Right renal cortex interstitium (tissue), 3 donors: ENCODE measurements at places on chromosomes 6 and 20.

DNA sequence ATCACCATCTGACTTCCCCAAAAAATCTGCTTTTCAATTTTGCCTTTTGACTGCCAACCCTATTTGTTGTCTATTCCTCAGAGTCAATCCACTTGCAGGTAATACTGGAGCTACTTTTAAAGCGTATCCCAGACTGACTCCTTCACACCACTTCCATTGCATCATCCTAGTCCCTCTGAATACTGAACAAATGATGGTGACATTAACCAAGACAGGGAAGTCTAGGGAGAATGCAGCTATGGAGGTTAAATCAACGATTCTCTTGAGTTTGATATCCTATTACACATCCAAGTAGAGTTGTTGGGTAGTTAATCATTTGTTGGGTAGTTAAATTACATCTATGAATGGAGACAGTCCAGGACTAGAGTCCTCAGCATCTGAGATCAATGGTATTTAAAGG lies 2.0 kb downstream of the OGFRL1 start:
- no peak for DNase-seq

DNA sequence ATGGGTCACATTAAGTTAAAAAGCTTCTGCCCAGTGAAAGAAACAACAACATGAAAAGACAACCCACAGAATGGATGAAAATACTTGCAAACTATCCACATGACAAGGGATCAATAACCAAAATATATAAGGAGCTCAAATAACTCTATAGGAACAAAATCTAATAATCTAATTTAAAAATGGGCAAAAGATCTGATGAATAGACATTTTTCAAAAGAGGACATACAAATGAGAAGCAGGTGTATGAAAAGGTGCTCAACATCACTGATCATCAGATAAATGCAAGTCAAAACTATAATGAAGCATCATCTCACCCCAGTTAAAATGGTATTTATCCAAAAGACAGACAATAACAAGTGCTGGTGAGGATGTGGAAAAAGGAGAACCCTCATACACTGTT lies 21.0 kb upstream of the ELMO2 start:
- no peak for DNase-seq

DNA sequence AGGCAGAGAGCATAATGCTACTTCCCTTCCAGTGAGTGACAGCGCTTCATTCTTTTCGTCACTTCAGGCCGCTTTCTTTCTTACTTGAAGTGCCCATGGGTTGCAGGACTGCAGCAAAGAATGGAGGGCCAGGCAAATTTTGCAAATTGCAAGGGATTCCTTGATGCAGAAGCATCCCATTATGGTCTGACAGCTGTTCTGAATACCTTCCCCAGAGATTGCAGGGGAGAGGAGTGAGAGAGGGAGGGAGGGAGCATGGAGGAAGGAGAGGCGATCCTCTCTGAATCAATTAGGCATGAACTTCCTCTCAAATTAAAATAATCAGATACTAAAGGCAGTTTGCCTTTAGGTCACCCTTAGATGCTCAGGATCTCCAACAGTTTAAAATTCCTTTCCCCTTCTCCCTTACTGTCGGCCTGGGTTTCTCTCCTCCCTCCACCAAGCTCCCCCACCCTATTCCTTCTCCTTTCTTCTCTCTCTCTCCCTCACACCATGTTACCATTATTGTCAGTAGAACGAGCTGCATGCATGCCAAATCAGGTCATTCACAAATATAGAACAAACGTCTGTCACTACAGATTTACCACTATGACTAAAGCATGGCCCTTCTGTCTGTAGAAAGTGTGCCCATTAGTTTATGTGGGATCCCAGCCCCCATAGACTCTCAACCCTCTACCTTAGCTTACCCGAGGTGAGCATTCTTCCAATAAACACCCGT lies 289.2 kb downstream of the CD83 start:
- no peak for DNase-seq

- peak; percentile 79 for DNase-seq
Observed at GRCh38 chr6:27138837-27139755, 108.4 kb upstream of the PRSS16 start.

GRCh38 chr6:55953335-55953734 lies 77.9 kb upstream of the BMP5 start:
- DNase-seq: no peak

GRCh38 chr6:131688286-131688685 lies 12.9 kb downstream of the OR2A4 start:
- no peak for DNase-seq

- no peak for DNase-seq
Observed at GRCh38 chr20:971346-971745, 30.8 kb downstream of the RSPO4 start.

DNA sequence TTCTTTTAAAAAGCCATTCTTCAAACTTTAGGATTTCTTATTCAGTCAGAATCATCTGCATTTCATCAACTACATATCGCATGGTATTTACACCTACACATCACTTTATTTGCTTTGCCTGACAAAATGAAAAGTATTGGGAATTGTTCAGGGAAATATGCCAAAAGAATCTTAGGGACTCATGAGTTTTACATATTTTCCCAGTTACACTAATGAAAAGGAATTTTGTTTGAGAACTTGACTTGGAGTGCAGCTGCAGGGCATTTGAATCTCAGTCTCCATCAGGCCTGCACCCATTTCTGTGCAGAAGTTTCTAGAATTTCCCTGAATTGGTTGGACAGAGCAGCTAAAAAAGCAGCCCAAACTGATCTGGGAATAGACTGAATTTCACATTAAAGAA lies 65.3 kb downstream of the MTHFD1L start:
- no peak for DNase-seq

- peak; percentile 29 for DNase-seq
Observed at GRCh38 chr6:148109732-148110131, 232.9 kb upstream of the SASH1 start.

- DNase-seq: no peak
Observed at GRCh38 chr6:148328876-148329555, 13.6 kb upstream of the SASH1 start.

GRCh38 chr6:119896806-119897205 lies 547.2 kb upstream of the MAN1A1 start:
- DNase-seq: no peak

GRCh38 chr20:22824077-22824476 lies 211.0 kb upstream of the SSTR4 start:
- DNase-seq: no peak

DNA sequence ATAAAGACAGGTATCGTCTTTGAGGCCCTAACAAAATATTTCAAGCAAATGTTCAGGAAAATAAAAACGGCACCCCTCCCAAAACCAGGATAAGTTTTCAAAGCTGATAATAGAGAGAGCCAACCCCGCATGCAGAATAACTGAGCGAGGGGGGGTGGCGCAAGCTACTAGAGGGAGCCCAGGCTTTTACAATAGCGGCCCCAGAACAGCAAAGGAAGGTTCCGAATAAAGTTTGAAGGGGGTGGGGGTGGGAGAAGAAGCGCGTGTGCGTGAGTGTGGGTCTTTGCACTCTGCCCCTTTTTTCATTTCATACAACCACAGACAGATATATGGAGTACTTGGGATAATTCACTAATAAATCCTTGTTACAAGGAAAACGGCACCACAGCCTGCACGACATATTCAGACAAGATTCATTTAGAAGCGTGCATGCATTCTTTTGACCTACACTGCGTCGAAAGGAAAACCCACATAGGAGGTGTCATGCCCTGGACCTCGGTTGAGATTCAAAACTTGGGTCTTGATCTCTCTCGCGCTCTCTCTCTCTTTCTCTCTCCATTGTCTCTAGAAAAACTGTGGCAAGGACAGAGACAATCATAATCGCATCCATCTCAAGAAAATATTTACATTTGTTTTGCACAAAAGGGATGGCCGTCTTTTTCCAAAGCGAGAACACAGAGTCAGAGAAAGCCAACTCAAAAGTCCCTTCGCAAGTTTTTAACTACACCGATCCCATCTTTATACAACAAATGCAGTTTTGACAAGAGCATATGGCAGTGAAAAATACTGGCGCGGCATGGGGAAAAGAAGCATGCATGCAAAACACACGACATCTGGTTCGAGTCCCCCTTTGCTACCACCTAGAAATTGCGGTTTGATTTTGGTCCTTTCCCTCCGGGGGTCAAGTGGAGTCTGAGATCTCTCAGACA lies 1.6 kb downstream of the OLIG3 start:
- no peak for DNase-seq

DNA sequence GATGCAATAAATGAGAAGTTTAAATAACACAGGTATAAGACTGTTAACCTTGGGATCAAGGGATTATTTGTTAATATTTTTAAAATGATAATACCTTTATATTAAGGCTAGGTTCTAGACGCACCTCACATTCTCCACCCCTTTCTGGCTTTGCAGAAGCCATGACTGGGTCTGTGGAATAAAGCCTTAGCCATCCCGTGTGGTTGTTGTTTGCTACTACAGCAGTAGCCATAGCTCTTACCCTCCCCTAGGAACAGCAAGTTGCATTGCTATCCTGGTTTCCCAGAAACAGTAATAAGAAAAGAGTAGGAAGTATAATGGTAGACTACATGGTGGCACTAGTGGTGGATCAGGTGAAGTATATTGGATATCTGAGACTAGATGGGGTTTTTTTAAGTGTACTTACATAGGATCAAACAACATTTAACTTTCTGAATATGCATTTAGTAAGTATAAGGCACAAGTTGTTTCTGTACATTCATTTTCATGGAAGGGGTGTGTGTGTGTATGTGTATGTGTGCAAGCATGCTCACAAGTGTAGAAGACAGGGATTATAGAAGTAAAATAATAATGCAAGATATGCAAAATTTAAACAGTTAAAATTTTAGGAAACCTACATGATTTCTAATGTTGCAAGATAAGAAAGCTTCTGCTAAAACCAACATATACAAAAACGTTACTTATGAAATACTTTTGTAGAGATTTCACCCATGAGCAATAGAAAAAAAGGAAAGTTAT lies 384.2 kb downstream of the PRKN start:
- no peak for DNase-seq

DNA sequence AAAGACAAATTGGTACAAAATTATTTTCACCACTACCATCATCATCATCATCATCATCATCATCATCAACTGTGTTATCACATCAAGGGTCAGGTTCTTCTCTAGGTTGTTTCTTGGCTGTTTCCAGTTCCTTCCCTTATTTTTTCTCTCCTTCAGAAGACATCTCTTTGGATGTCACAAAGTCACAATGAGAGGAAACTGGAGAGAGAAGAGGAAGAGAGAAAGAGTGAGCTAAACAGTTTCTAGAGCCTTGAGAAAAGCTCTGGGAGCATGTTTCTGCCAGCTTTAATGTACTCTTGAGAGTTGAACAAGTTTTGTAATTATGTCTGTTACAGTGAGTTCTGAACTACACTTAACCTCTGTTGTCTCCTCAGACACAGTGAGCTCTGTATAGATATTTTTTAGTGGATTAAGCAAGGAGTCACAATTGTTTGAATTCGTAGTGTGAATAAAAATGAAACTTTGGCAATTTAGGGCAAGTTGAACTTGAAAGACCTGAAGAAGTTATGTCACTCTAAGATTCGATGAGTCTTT lies 123.0 kb upstream of the AKIRIN2 start:
- no peak for DNase-seq

DNA sequence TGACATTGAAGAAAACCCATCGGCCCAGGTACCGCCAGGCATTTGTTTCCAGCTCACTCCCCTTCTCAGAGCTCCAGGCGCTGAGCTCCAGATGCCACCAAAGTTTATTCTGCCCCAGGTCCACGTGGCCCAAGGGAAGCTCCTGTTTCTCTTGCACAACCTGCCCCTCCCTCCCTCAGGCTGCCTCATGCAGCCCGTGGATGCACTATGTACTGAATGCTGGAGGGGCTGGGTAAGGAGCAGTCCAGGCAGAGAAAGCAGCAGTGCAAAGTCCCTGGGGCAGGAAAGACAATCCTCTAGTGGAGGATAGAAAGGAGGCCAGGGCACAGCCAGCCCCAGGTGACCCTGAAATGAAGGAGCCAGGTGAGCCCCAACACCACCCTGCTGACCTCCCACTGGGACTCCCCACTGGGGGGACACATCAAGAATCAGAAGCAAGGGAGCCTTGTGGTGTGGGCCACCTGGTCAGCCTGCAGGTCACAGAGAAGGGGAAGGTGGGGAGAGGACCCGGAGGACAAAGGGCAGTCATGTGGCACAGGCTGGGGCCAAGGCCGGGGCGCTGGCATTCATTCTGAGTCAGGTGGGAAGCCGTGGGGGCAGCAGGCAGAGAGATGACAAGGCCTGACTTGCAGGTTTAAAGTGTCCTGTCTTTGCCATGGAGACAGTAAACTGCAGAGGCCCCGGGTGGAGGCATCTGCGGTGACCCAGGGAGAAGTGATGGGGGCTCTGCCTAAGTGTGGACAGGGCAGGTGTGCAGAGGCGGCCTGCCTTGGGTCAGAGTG lies 230.1 kb downstream of the PREX1 start:
- DNase-seq: no peak

DNA sequence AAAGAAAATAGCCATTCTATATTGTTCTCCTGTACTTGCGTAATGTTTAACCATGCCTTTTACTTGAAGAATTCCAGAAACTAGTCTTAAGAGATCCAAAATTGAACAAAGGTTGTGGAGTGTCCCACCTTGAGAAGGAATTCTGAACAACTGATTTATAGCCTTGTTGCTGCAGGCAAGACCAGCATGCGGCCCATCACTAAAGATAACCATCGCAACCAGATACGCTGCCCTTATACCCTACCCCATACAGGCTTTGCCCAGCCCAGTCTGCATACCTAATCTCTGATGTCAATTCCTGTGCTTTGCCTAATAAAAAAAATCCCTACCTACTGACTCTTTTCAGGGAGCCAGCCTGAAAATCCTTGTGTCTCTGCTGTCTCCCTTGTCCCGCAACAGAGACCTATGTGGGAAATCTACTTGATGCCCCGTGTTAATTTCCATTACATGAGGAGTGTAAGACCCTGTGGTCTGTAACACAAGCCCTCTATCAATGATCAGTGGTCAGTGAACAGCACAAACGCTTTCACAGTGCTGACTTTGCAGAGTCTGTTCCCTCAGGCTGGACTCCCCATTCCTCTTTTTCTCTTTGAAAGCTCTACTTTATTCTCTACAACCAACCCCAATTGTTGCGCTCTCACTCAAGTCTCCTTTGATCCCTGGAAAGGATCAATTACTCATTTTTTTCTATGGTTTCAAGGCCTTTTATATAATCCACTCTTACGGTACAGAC lies 125.7 kb upstream of the BTBD3 start:
- DNase-seq: no peak

- DNase-seq: no peak
Observed at GRCh38 chr6:142713959-142714358, 231.0 kb downstream of the HIVEP2 start.

GRCh38 chr6:89528866-89529265 lies 95.9 kb downstream of the ANKRD6 start:
- DNase-seq: no peak

DNA sequence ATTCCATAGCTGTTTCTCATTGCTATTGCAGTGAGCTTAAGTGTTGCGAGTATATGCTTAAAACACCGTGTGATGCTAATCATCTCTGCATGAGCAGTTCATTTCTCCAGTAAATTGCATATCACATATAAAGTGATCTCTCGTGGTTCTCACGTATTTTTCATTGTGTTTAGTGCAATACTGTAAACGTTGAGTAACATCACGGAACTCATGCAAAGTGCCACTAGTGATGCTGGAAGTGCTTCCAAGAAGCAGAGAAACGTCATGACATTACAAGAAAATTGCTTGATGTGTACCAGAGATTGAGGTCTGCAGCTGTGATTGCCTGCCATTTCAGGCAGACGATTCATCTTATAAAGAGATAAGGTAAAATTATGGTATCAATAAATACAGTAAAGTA lies 830.4 kb downstream of the GRIK2 start:
- DNase-seq: no peak
